ENCODE measurements at places on chromosomes 2 and 18.

GRCh38 chr18:24472591-24472990 is 12.2 kb downstream of the HRH4 start:
- no peak for DNase-seq

DNA sequence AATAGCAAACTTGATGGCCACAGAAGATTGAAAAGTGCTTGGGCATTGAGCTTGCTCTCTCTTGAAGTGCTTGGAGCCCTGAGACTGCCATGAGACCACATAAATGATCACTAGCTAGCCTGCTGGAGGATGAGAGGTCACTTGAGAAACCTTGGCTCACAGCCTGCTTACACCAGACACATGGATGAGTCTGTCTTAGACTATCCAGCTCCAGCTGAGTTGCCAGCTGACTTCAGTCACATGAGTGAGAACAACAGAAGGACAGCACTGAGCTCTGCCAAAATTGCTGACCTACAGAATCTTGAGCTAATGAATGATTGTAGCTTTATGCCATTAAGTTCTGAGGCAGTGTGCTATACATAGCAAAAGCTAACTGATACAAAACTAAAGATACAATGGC is 18.1 kb downstream of the NABP1 start:
- DNase-seq = no peak

- DNase-seq = peak; percentile 65
Measured at GRCh38 chr18:13392029-13392750, 173.6 kb downstream of the LDLRAD4 start.

GRCh38 chr2:118325321-118325955 is 237.2 kb downstream of the INSIG2 start:
- no peak for DNase-seq

- DNase-seq = no peak
Measured at GRCh38 chr2:185857691-185858090, 119.1 kb downstream of the FSIP2 start.

DNA sequence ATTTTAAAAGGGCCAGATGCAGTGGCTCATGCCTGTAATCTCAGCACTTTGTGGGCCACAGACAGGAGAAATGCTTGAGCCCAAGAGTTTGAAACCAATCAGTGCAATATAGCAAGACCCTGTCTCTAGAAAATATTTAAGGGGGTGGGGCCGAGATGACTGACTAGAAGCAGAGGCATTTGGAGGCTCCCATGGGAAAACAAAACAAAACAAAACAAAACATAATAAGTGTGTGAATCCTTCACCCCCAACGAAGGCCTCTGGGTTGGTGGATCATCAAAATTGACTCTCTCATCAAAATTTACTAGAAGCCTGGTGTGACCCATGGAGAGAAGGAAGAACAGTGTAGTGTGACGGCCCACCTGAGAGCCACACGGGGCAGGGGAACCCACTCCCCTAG is 560.9 kb downstream of the LRP1B start:
- DNase-seq = no peak

DNA sequence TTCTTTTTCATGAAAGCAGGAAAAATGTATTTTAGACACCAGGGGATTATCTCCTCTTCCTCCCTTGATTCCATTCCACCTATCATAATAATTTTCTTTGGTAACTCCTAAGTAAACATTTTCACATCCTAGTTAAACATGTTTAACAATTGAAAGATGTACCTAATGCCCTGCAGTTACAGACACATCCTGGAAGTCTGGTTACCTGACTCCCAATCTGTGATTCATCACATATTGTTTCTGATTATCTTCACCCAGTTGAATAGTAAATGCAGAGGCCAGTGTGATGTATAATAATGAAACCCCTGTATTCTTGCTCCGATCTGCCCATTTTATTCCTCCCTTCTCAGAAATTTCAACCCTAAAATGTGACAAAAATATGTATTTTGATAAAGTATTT is 1237.6 kb upstream of the LRRTM1 start:
- no peak for DNase-seq

GRCh38 chr2:238720232-238720672 is 127.6 kb upstream of the TWIST2 start:
- no peak for DNase-seq

DNA sequence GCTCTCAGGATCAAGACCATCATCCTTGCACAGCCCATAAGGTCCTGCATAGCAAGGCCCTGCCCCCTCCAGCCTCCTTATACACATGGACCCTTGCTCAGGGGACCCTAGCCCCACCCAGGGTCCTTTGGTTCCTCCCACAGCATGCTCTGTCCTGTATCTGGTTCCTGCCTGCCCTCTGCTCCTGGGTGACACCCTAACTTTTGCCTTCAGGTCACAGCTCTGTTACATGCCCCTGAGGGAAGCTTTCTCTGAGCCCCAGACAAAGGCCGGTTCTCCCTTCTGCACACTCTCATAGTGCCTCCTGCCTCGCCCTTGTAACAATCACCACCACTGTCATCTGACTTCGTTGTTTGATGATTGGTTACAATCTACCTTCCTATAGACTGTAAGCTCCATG is 204.8 kb downstream of the SMAD2 start:
- peak; percentile 53 for DNase-seq

- DNase-seq = no peak
Measured at GRCh38 chr18:46910856-46911255, 6.5 kb downstream of the PIAS2 start.

GRCh38 chr2:237209885-237210284 is 124.2 kb downstream of the COPS8 start:
- no peak for DNase-seq

DNA sequence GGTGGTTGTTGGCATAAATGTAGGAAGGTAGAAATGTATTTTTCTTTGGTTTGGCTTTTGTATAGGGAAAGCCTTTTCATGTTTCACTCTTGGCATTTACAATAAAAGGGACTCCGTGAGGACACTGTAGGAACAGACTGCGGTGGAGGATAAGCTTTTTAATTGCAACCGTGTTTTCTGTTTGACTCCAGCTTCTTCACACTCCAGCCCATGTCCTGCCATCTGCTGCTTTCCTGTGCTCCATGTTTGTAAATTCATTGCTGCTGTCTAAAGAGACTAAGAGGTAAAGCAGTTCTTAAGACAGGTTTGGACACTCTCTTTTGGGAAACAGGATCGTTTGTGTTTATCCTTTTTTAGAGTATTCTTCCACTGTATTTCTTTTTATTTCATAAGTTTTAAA is 33.3 kb downstream of the WDR75 start:
- DNase-seq = no peak

DNA sequence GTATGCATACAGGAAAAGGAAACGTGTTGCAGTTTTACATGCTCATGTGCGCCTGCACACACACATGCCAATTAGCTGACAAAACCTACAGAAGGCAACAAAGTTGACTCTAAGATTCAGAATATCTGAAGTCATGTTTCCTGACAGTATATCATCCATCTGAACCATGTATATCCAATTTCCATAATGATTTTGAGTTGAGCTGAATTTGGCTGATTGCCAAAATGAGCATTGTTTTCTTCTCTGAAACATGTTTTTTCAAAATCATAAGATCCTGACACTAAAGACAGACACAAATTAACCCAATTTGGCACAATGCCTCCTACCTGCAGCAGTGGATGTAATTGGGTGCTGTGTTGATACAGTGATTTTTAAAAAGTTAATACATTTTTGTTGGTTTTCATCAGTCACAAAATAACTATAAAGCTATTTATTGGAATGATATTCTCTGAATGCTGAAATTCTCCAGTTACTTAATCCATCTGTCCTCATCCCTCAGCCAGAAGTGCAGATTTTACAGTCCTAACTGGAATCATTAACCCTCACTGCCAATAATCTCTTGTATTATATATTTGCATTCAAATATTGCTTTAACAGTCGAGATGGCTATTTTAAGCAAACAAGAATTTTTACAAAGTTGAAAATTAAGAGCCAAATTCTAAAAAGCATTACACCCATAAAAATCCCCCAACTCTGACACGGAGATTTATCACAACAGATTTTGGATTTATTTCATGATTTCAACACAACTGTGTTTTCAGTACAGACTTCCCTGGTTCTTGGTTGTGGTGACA is 161.7 kb upstream of the LMAN1 start:
- no peak for DNase-seq

DNA sequence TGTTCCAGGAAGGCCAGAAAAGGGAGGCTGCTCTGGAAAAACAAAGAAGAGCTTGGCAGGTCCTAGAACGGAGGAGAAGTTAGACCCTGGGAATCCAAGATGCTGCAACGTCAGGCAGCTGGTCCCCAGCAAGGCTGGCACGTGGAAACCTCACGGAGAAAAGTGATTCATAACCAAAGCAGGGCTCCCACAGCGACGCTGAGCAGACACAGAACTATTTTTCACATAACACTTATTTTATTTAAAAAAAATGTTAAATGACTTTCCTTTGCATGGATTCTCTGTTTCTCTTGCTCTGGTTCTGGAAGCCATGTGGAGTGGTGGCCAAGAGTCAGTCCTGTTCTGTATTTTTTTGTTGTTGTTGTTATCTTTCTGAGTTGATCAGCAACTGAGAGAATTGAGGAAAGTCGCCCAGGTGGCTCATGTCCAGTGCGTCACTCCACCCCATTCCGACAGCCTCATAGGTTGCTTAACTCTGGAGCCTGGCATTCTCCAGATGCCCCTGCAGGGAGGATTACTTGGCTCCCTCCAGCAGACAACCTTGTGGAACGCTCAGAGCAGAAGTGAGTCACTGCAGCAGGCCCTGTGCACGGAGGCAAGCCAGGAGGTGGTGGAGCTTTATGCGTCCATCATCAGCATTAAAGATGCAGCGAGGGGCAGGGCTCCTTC is 229.9 kb upstream of the HDAC4 start:
- peak; percentile 82 for DNase-seq

DNA sequence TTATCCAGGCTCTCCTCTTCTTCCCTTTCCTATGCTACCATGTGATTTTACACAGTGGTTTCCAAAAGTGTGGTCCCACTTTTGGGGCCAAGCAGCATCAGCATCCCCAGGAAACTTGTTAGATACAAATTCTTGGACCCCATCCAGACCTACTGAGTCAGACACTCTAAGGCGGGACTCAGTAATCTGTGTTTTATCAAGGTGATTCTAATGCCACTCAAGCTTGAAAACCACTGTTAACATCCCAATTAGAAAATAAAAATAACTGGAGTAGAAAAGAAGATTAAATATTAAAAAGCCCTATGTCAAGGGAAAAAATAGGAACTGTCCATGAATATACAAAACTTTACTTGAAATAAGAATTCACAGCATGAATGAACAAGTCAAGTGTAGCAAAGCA is 10.8 kb downstream of the DSG2 start:
- no peak for DNase-seq

GRCh38 chr2:17793296-17793695 is 23.0 kb upstream of the MSGN1 start:
- no peak for DNase-seq

GRCh38 chr18:3380384-3380961 is 69.5 kb upstream of the TGIF1 start:
- DNase-seq = no peak

GRCh38 chr2:73101626-73102256 is 11.0 kb downstream of the RAB11FIP5 start:
- DNase-seq = peak; percentile 51

DNA sequence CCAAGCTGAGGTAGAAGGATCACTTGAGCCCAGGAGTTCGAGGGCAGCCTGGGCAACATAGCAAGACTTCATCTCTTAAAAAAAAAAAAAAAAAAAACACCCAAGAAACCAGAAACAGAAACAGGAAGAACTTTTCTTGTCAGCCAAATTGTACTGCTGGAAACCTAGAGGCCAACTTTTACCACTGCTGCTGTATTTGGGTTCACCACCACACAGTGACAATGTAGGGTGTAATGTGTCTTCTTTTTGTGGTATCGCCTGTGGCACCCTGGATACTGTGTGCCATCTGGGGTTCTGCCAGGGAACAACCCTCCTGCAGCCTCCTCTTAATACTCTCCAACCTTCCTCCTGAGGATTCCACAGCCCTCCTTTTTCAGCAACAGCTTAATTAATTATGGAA is 72.6 kb downstream of the STK39 start:
- no peak for DNase-seq

DNA sequence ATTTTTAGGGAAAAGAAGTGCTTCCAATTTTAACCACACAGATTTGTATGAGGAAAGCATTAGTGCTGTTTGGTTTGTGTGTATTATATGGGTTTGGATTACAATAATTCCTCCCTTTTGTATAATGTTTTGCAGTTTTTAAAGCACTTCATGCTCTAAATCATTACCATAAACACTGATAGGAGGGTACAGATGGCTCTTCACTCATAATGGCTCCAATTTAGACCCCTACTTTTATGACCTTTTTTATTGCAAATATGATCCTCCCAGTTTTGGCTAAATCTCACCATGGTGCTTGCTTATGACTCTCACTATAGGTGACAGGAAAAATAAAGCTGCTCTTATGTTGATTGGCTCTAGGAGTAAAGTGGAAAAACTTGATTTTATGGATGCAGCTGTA is 23.8 kb upstream of the TMEM17 start:
- no peak for DNase-seq

DNA sequence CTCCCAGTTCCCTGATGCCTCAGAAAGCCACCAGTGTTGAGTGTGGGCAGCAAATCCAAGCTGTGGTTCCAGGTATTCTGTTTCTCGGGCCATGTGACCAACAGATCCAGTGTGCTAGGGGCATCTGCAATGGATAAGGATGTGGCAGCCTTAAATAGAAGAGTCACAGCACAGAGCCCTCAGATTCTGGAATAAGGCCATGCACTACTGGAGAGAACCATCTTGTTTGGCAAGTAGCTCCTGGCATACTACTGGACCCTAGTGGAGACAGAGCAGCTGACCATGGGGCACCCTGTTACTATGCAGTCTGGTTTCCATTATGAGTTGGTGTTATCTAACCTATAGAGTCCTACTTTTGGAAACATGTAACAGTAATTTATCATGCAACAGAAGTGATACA is 53.3 kb upstream of the ZBTB7C start:
- DNase-seq = no peak

- DNase-seq = no peak
Measured at GRCh38 chr2:219525533-219526232, 11.4 kb downstream of the ASIC4 start.

DNA sequence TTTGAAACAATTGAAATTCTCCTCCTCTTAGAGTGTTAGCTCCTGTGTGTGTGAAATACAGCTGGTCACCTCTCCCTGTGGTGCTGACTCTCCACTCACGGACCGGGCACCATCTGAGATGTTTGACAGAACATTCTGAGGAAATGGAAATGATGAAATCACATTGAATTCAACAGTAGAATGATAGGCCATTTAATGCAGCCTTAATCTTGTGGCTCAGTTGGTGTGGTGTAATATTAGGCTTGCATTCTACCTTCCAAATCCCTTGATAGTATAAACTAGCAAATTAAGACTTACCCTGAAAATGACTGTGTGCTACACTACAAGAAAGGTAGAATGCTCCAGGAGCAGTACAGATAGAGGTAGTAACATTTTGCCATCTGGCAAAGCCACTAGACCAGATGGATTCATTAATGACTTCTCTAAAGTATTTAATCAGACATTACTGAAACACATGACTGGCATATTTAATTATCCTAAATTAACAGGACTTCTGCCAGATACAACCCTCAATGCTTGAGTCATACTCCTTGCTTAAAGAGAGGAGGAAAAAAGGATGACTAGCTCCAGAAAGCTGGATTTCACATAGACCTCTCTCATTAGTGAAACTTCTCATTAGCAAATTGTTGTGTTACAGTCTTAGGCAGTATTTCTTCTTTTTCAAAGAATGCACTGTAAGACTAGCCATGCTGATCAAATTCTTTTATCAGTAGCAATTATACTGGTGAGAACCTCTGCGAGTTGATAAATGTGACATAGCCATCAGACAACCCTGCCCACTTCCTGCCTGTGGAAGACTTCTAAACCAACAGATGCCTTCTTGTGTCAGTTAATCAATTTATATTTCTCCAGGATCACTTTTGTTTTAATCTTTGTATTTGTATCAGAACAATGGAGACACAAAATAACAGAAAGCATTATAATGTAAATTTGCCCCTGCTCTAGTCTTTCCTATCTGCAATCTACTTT is 80.6 kb downstream of the EML6 start:
- no peak for DNase-seq

Data from suprapubic skin (tissue), 4 donors.